CD4-positive, alpha-beta T cell treated with Interleukin-2 at 100 ng/mL for 4 hours (primary cell): ENCODE measurements at places on chromosomes 6 and 20.

GRCh38 chr20:61605862-61606557, 353.9 kb downstream of the CDH4 start:
- DNase-seq: no peak

DNA sequence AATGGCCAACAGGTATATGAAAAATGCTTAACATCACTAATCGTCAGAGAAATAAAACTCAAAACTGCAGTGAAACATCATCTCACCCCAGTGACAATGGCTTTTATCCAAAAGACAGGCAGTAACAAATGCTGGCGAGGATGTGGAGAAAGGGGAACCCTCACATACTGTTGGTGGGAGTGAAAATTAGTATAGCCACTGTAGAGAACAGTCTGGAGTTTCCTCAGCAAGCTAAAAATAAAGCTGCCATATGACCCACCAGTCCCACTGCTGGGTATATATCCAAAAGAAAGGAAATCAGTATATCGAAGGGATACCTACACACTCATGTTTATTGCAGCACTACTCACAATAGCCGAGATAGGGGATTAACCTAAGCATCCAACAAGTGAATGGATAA, 23.4 kb upstream of the INSM1 start:
- DNase-seq: no peak

- no peak for DNase-seq
These were observed 17.8 kb upstream of the ZNF217 start for GRCh38 chr20:53611449-53611894.

GRCh38 chr20:13455713-13456112, 183.0 kb downstream of the TASP1 start:
- DNase-seq: no peak

DNA sequence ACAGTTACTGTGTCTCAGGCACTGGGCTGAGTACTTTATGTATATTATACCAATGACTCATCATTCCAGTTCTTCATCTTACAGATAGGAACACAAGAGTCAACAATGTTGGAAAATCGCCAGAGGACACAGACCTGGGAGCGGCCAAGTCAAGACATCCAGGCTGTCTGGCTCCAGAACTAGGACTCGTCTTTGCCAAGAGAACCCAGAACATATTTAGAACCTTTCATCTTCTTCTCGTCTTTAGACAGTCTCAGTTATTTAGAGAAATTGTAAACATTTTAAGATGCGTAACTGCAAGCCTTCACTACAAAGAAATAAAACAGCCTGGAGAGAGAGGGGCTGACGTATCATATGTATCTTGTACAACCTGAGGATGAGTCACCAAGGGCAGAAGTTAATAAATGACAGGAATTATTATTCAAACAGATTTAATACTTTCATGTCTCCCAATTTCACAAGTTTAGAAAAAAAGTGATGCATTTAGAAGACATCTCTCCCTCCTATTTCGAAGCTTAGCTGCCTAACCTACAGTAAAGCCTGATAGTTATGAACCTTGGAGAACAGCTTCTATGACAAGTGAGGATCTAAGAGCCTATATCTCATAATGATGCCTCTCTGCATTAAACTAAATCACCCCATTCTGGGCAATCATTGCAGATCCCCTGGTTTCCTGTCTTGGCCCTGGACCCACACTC, 43.4 kb downstream of the SLC22A3 start:
- no peak for DNase-seq

DNA sequence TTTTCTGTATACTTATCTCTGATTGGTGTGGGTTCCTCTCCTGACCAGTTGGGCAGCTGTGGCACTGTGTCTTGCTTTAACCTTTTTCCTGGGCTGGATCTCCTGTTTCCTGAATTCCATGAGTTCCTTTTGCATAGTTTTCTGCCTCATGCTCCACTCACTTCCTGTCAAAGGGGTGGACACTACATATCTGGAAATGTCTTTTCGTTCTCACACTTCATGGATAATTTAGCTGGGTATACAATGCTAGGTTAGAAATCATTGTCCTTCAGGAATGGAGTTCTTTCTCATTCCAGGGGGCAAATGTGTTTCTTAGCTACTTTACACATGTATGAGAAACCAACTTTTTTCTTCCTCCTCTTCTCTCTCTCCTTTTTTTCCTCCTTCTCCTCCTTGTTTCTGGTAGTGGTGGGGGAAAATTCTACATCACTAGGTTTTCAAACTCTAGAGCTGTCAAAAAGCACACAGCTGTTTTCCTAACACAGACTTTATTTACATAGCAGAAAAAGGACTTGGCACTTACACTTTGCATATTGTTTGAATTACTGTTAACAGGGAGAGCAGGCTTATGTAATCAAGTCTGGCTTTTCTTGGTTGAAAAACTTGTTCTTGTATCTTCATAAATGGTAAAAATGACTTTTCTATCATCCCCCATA, 9.0 kb upstream of the DDX27 start:
- no peak for DNase-seq

DNA sequence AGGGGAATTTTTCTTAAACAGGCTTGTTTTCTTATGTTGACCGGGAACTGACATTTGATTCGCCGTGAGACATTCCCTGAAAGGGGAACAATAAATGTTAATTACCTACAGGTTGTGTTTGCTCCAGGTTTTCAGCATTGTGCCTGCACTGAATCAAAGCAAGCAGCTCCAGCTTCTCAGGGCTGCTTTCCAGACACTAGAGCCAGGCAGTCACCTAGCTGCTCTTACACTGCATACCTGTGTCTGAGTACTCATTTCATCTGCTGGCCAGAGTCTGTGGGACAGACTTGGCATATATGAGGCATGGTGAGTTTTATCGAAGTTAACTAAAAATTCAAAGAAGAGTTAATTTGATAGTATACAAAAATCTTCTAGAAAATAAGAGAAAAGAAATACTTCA, 951.8 kb upstream of the MAP3K7 start:
- DNase-seq: no peak

DNA sequence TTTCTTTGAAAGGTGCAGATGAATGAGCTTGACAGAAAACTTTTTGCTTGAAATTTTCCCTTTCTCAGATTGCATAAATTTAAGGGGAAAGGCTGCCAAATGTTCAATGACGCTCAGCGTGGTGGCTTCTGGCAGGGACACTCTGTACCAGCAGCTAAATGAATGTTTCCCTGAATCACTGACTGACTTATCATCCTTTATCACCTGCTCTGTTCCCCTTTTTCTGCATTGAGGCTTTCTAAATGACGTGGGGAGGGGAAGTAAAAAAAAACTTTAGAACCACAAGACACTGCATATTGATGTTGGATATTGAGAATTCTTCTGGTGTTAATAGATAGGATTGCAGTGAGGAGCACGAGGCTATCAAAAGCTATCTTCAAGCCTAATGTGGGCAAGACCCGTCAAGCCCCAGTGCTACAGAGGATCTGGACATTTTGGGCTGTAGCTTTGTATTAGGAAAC, 46.9 kb upstream of the ENPP5 start:
- DNase-seq: no peak

- no peak for DNase-seq
These were observed 53.5 kb upstream of the AKAP12 start for GRCh38 chr6:151186306-151186705.

GRCh38 chr20:35902545-35902941, 51.8 kb downstream of the SCAND1 start:
- no peak for DNase-seq

- DNase-seq: no peak
These were observed 1.3 kb downstream of the BLCAP start for GRCh38 chr20:37526238-37526838.

DNA sequence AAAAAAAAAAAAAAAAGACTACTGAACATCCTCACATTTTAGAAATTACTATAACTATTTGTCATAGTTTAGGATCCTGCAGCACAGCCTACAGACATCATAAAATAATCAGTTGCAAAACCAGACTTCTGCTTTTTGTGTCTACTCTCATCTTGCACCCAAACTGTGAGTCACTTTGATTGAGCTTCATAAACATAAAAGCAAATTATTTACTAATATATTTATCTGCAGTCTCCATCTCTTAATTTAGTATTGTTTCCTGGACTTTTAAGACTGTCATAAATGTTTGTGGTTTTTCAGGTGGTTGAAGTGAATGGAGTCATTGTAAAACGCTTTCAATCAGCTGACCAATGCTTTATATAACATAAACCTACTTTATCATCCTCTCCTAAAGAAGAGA, 14.8 kb upstream of the CALHM6 start:
- DNase-seq: peak; percentile 6

DNA sequence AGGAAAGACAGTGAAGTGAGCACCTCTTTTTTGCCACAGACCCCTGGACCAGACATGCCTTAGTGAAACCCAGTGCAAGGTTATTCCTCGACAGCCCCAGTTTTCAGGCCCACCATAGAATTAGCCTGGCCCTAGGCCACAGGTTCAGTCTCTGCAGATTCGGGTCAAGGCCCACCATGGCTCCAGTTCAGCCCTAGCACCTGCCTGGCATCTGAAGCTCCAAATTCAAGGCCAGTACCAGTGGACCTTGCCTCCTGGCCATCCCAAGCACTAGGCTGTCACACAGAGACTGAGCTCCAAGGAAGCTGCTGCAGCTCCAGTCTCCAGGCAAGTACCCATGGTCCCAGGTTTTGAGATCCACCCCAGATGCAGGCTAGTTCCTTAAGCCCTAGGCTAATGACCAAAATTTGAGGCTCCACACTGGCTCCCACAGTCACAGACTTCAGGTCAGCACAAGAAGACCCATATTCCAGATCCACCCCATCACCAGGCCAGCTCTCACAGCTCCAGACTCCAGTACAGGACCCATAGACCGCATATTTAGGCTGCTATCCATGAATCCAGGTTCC, 877.5 kb upstream of the ADGRB3 start:
- DNase-seq: no peak

GRCh38 chr6:24658573-24659560, 7.8 kb downstream of the TDP2 start:
- DNase-seq: no peak

- DNase-seq: no peak
These were observed 139.5 kb upstream of the CST7 start for GRCh38 chr20:24809606-24810005.

DNA sequence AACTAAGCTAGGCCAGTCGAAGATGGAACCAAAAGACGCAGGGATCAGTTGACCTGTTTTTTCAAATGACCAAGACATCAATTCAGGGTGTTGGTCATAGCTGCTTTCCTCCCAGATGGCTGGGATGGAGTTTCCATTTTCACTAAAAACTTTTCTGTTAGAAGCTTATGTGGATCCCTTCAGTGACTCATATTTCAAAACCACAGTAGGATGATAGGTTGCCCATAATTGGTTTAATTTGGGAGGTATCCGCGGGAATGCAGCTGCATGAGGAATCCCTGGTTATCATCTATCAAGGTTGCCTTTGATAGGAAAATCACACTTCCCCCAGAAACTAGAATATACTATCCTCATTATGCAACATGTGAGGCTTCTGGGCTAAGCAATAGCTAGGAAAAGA, 150.9 kb upstream of the MLIP start:
- no peak for DNase-seq

- DNase-seq: no peak
These were observed 27.3 kb upstream of the SLC22A23 start for GRCh38 chr6:3484192-3484591.

- no peak for DNase-seq
These were observed 15.4 kb downstream of the PTK7 start for GRCh38 chr6:43091436-43091991.

- no peak for DNase-seq
These were observed 43.0 kb downstream of the F13A1 start for GRCh38 chr6:6277413-6277812.

GRCh38 chr6:36230371-36230770, 33.8 kb downstream of the BRPF3 start:
- DNase-seq: no peak

DNA sequence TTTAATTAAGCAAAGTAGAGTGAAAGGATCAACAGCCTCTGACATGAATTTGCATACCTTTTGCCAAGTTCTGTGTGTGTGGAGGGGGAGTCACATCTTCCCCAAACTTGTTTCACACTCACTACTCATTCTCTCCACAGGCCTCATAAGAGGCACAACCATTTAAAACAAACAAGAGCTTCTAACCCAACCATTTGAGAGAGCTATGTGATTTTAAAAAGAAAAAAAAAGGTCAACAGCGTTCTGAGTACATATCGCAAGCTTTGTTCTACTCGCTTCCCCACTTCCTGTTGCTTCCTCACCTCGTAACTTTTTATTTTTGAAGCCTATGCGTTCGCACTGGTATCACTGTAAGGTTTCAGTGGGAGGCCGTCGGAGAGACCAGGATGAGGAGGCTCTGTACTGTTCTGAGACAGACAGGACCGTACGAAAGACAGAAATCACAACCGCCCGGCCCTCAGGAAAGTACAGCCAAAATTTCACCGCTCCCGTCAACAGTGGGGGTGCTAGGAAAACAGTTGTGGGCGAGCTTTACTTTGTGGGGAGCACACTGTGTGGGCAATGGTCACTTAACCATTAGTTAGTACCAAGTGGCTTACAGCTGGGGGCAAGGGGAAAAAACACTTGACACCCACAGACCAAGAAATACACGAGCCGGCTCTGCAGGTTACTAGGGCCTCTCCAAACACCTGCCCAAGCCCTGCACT, 61.3 kb downstream of the TRERF1 start:
- DNase-seq: peak; percentile 75

DNA sequence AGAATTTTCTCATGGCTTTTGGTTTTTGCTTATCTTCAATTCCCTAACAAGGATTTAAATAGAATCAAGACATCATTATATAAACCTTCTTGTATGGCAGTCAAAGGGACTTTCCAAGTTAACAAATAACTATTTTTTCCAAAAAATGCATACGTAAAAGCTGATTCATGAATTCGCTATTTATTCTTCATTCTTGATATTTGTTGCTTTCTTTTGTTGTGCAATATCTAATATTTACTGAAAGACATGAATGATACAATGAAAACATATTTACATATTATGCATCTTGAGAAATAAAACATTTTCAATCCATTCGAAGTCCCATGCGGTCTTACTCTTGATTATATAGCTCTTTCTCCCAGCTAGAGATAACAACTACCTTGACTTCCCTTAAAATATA, 47.0 kb upstream of the SPTLC3 start:
- DNase-seq: no peak

DNA sequence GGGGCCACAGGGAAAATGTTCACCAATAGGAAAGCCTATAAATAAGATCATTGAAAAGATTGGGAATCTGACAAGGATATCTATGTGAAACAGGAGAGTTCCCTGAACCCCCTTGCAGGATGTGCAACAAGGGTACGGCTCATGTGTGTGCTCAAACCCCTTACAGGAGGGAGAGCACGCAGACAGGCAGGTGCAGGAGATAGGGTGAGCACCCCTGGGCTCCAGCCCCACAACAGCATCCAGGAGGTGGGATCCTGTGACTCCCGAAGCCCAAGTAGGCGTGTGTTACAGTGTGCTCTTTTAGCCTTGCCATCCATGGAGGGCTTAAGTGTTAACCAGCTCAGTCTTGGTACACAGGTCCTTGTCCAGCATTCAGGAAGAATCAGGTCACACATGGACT, 204.2 kb downstream of the BMP7 start:
- no peak for DNase-seq

DNA sequence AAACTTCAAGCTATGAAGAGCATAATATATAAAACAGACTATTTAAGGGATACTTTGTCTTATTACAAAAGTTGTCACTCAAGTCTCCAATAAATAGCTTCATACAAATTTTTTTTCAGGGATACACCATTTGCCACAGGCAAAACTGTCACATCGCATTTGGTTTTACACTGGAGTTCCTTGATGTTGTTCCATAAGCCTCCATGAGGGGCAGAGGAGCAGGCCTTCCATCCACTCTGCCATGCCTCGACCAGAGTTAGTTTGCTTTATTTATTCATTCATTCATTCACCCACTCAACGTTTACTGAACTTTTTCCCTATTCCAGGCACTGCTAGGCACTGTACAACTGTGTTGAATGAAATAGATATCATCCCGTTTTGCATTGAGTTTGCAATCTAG, 246.6 kb downstream of the PHF3 start:
- DNase-seq: no peak

- no peak for DNase-seq
These were observed 89.0 kb upstream of the SUPT3H start for GRCh38 chr6:45466686-45467085.
